ENCODE measurements at places on chromosomes 11 and 22.
A peak's percentile ranks its signal among the peaks of the same experiment; 100 is the strongest.

DNA sequence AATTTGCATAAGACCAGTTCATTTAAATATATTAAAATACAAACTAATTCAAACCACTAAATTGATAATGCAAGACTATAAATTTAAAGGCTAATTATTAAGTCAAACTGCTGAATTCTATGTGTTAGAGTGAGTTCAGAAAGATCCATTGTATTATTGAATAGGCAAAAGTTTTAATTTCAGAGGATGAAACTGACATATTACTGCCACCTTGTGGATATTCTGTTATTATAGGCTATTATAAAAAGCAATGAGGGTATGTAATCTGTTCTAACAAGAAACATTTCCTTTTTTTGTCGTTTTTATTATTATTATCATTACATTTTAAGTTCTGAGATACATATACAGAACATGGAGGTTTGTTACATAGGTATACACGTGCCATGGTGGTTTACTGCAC lies 20.9 kb upstream of the NAALAD2 start:
- peak; percentile 4 for DNase-seq

DNA sequence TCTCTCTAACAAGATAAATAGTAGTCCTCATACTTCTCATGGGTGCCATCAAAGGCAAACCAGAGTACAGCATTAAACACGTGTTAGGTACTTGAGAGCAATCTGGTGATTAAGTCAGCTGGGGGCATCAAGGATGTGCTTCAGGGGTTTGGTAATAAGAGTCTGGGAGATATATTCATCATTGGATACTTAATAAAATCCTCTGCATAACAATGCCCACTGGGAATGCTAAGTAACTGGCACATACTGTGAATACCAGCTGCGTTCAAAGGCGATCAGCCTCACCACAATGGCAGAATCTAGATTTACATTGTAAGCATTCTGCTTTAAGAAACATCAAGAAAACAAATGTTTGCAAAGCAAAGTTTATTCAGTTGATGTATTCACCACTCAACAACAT lies 268.6 kb upstream of the PITPNB start:
- DNase-seq, result peak; percentile 33

GRCh38 chr11:40569947-40570531 lies 889.4 kb downstream of the LRRC4C start:
- no peak for DNase-seq

DNA sequence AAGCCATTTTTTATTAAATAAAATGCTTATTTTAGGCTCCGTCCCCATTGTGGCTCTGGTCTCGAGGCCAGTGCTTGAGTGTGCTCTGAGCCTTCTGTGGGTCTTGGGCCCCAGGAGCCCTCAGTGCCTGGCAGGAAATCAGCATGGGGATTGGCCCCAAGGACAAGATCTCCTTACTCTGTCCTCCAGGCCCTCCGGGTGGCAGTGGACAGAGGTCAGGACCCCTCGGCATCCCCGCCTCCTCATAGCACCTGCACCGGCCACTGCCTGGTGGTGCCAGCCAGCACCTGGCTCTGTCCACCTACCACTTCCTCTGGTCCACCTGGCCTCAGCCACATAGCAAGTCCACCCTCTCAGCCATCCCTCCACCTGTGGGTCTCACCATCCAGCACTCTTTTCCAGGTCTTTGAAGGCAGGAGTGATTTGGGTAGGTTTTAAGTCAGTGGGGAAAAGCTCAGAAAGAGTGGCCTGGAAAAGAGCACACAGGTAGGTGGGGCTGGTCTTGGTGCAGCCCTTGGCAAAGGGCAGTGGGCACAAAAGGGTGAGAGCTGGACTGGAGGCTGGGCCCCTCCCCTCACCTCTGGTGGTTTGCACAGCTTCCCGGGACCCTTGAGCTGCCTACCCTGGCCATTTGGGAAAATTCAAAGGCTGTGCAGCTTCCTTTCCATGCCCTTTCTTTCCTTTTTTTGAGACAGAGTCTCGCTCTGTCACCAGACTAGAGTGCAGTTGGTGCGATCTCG lies 3.5 kb downstream of the CLDN5 start:
- DNase-seq, result no peak

- DNase-seq, result no peak
These were observed 1009.1 kb downstream of the NTM start for GRCh38 chr11:132379540-132379939.

DNA sequence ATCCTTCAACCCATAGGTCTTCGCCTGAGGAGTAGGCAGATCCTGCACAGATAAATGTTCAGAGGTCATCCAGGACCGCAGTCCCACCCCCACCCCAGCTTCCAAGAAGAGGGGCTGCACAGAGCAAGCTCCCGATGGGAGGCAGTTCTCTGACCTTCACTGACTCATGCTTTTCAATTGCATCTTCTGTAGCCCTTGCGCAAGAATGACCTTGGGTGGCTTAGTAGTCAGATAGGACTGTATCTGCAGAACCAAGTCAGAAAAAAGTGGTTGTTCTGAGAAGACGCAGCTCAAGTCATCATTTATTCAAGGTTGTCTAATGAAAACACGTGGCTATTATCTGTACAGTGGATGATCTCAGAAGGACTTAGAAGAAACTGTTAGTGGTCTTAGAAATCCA lies 16.4 kb upstream of the GRAMD1B start:
- DNase-seq, result no peak

DNA sequence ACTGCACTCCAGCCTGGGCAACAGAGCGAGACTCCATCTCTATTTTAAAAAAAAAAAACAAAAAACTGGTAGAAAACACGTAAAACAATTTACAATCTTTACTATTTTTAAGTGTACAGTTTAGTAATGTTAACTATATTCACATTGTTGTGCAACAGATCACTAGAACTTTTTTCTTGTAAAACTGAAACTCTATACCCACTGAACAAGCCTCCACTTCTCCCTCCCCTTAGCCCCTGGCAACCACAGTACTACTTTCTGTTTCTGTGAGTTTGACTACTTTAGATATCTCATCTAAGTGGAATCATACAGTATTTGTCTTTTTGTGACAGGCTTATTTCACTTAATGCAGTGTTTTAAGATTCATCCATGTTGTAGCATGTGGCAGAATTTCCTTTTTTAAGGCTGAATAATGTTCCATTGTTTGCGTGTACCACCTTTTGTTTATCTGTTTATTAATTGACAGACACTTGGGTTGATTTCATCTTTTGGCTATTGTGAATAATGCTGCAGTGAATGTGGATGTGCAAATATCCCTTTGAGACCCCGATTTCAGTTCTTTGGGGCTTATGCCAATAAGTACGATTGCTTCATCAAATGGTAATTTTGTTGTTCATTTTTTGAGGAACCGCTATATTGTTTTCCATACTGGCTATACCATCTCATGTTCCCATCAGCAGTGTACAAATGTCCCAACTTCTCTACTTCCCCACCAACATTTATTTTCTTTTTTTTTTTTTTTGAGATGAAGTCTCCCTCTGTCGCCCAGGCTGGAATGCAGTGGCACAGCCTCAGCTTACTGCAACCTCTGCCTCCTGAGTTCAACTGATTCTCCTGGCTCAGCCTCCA lies 11.0 kb downstream of the DDB2 start:
- DNase-seq, result no peak

- DNase-seq, result no peak
These were observed 100.5 kb downstream of the DSCAML1 start for GRCh38 chr11:117696540-117696939.

DNA sequence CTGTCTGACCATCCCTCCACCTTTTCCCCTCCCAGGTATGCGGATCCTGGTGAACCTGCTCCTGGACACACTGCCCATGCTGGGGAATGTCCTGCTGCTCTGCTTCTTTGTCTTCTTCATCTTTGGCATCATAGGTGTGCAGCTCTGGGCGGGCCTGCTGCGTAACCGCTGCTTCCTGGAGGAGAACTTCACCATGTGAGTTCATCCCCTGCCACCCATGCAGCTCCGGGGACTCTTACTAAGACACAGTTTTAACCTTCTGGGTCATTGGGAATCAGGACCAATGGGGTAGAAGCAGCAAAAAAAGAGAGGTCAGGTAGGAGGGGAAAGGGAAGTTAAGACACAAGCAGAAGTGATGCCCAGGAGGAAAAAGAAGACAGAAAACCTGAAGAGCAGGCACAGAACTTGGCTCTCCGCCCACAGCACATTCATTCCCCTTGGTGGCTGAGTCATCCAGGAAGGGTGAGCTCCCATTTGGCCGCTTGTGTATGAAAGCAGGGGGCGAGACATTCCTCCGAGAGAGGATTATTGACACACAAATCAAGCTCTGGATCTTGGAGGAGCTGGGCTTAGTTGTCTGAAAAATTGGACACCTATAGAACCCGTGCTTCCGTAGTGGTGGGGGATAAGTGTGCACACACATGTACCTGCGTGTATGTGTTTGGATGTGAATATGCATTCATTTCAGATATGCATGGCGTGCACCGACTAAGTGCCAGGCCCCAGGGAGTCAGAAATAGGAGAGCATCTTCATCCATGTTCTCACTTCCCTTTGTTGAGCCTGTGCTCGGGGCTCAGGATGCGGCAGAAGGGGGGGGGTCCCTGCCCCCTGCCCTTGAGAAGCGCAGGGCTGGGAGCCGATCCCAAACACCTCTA lies 64.2 kb downstream of the CACNA1I start:
- peak; percentile 50 for DNase-seq

DNA sequence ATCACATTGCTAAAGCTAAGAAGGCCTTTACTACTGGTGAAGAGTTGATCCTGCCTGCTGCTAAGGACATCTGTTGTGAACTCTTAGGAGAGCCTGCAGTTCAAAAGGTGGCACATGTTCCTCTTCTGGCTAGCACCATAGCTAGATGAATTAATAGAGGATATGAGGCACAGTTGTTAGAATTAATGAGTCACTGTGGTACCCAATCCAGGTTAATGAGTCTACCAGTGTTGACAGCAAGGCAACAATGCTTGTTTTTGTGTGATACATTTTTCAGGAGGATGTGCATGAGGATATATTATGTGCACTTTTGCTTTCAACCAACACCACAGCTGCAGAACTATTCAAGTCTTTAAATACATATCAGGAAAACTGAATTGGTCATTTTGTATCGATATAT lies 12.0 kb downstream of the C11orf58 start:
- no peak for DNase-seq

DNA sequence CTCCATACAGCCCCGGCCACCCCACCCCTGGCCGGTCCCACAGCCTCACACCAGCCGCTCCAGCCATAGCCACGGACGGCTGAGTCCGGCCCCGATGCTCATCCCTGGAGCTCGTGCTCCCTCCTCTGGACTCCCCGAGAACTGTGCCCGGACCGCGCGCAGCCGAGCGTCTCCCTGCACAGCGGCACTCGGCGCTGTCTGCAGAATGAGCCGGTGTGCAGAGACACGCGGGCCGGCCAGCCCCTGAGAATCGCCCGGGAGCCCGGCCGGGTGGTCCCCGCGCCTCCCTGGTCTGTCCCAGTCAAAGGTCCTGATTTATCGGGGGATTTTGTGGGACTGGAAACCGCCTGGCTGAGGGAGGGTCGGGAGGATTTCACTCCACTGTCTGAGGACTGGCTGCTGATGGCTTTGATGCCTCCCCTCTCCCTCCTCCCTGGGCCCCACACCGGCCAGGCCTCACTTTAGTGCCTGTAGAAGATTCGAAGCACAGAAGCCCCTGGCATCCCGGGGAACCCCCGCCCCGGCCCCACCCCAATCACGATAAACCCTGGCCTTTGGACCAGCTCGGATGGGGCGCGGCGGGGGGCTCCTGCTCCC lies 102.7 kb downstream of the BRD1 start:
- DNase-seq, result peak; percentile 55

DNA sequence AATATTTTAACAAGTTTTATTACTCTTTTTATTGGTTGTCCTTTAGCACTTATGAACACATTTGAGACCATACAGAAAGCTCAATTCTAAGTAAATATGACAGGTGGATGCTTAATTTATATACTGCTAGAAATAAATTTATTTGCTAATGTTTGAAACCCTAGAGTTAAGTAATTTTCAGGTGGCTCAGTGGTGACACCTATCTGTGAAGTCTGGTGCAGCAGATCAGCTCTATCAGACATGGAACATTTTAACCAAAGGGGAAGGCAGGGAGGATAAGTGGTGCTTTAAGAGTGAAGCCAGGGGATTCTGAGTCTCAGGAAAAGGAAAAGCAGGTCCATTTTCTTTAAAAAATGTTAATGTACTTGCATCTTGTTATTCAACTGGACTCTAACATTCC lies 175.8 kb downstream of the DSCAML1 start:
- DNase-seq, result no peak

GRCh38 chr11:120306519-120307242 lies 18.4 kb upstream of the TLCD5 start:
- DNase-seq, result no peak

- DNase-seq, result no peak
These were observed 8.6 kb upstream of the TPP1 start for GRCh38 chr11:6627762-6628241.

DNA sequence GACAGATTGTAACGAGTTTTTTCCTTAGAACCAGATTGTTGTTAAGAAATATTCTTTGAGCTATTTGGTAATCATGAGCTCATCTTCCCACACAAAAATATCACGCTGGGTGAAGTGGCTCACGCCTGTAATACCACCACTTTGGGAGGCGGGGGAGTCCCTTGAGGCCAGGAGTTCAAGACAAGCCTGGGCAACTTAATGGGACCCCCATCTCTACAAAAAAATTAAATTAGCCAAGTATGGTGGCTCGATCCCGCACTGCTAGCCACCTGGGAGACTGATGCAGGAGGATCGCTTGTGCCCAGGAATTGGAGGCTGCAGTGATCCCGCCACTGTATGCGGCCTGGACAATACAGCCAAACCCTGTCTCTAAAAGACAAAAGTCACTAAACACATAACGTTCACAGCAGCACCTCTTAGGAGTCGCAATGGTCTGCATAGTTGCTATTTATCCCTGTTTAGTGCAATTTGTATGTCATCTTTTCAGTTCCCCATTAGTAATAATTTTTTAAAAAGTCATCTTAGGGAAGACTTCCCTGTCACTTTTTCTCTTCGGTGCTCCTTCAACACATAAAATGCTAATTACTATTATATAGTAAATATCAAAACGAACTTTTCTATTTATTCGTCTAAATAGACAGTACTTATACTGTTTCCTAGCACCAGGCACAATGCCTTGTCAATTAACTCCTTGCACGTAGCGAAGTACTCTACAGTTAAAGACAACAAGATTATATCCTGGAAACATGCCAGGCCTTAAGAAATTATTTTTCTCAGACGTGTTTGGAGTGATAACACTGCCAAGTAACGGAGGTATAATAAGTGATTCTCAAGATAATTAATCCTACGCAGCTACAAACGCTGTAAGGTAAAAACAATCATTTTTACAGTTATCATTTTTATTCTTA lies 1.1 kb downstream of the ST13 start:
- no peak for DNase-seq

- no peak for DNase-seq
These were observed 25.7 kb downstream of the USP28 start for GRCh38 chr11:113849713-113850112.

DNA sequence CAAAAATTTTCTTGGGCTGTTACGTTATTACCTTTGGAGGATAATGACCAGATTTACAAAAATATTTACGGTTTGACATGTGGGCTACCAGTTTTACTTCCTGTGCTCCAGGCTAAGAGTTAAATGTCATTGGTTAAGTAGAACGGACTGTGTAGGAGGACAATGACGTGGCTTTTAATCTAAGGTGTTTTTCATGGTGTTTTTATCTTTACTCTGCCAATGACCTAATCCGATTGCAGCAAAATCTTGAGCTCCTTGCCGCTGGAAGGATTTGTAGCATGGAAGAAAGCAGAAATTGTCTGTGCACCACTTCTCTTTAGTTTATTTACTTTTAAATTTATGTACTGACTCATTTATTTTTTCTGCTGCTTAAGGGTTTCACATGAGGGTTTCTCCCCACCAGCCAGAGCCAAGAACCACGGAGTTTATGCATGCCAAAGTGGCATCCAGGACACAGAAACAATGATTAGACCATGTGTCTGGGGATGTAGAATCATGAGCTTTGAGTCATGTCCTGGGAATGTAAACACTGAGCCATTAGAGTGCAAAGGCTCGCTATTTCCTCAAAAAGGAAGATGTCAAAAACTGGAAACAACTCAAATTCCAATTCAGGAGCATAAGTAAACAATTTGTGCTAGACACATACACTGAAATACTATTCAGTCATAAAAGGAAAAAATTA lies 1.9 kb upstream of the CARD16 start:
- no peak for DNase-seq
